ENCODE measurements at places on chromosomes 4 and X.

- DNase-seq, result no peak
Measured at GRCh38 chr4:172692701-172693100, 475.9 kb upstream of the GALNT7 start.

- no peak for DNase-seq
Measured at GRCh38 chr4:38056011-38056685, 96.0 kb downstream of the PTTG2 start.

GRCh38 chr4:7767966-7768365, 171.7 kb downstream of the AFAP1 start:
- no peak for DNase-seq

GRCh38 chr4:114180481-114180880, 201.0 kb upstream of the ARSJ start:
- DNase-seq, result no peak

DNA sequence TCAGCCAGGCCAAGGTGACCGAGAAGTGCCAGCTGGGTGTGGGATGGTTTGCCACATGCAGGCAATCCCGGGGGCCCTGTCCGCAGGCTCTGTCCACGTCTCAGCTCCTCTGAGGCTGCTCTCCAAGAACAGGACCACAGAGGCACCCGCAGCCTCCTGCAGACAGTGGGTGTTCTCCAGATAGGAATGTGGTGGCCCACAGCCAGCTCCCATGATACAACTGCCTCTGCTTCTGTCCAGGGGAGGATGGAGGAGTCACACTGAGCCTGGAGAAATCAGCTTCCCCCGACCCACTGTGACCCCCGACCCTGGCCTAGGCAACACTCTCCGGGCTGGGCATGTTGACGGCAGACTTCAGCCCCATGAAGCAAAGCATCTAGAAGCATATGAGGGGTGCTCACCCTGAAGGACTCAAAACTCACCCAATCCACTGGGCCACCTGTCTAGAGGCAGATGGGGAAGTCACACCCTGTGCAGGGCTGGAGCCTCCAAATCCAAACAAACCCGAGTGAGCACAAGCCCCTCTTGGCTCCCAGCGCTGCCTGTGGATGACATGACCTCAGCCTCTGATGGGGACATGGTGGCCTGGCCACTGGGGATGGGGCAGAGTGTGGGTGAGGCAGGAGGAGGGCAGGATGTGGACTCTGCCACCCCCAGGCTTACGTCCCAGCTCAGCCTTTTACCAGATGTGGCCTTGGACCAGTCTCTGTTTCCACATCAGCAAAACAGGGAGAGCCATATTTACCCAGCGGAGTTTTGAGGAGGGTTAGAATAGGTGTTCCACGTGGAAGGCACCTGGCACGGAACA, 102.3 kb downstream of the PSAPL1 start:
- no peak for DNase-seq

- no peak for DNase-seq
Measured at GRCh38 chr4:30610361-30610760, 109.8 kb upstream of the PCDH7 start.

- DNase-seq, result no peak
Measured at GRCh38 chr4:48196758-48197504, 62.9 kb upstream of the TXK start.

DNA sequence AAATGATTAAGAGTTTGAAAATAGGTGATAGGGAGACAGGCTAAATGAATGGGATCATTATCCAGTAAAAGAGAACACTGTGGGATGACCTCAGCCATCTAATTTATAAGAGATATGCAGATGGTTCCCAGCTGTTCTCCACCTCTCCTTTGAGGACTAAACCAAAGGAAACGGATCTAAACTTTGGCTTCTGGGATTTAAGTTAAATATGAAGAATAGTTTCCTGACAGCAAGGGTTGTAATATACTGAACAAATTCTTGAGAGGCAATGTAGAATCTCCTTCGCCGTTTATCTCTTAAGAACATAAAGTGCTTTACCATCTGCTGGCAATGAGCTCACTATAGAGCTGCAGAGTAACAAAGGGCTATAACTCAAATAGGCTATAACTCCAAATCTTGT, 35.4 kb upstream of the HPGDS start:
- DNase-seq, result no peak

DNA sequence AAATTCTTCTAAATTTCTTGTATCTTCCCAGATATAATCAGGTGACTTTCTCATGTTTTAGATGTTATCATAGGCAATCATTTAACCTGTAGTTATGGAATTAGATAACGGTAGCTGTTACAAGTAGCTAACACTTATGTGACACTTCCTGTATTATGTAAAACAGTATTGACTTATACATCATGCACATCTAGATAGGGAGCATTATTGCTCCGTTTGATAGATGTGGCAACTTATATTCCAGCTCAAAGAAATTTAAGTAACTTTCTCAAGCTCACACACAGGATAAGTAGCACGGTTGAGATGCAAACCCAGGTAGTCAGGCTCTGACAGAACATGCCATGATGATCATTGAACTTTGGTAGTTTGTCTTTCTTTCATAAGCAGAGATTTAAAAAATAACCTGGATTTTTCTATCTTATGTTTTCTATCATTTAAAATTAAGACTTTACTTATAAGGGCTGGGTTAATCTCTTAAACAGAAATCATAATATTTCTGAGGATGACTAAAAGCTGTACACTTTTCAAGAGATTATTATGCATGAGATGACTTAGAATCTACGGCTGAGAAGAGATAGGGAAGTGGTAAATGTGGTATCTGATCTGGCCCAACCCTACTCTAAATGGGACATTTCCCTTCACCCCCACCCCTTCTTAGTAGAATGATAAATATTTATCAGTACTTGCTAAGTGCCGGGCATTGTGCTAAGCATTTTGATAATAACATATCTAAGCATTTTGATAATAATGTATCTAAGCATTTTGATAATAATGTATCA, 69.1 kb upstream of the HPGD start:
- DNase-seq, result no peak

DNA sequence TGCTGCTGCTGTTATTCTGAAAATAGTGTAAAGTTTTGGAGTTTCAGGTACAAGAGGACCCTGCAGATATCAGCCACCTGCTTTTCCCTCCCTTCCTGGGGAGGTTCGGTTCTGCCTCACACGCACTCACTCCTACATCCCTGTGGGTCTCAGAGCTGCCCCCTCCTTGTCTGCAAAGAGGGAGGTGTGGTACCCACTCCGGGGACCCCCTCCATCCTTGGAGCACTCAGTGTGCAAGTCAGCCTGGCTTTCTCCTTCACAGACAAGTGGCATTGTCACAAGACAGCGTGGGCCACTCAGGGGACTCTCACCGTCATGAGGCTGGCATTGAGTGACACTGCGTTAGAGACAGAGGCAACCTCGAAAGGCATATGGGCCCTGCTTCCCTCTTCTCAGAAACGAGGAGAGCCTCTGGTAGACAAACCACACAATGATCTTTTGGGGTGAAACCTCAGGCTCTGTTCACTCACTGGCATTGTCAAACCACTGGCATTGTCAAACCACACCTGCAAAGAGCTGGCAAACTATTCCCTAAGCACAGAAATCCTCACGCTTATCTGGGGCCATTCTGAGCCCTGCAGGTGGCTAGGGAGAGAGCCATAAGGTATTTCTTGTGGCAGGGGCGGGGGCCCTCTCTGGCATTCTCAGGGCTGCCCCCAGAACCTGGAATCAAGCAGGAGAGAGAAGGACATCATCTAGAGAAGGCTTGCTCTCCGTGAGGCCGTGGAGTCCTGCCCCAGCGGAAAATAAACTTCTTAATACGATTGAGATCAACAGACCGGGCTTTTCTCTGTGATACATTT, 285.0 kb downstream of the SHOX start:
- DNase-seq, result no peak

GRCh38 chr4:140256335-140256734, 102.4 kb upstream of the MAML3 start:
- DNase-seq, result no peak

GRCh38 chr4:38670939-38671591, 7.1 kb downstream of the KLF3 start:
- no peak for DNase-seq

DNA sequence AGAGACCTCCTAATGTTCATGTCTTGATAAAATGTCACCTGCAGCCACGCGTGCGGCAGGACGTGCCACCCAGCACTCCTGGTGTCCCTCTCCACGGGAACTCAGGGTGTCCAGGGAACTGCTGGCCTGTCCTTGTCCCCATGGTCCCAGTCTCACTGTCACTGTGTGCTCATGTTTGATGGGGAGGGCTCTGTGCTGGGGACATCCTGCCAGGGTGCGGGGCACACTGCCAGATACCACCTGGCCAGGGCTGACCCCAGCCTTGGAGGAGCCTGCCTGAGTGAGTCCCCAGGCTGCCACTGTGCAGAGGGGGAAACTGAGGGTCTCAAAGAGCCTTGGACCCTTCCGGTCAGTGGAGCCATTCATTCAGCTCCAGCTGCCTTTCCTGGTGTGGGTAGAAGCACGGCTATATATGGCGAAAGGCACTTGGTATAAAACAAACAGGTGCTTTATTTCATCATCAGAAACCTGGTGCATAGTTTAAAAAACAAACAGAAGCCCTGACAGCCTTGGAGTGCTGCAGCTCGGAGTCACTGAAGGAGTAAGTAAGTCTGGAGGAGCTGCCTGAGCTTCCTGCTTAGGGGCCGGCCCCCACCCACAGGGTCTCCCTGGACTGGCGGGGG, 33.0 kb downstream of the NOP14 start:
- DNase-seq, result no peak

- no peak for DNase-seq
Measured at GRCh38 chrX:318739-319578, at the start of gene GTPBP6. Gene GTPBP6 (minus strand): TSS chrX:318796. CDS start chrX:318787, 9 bp downstream.

DNA sequence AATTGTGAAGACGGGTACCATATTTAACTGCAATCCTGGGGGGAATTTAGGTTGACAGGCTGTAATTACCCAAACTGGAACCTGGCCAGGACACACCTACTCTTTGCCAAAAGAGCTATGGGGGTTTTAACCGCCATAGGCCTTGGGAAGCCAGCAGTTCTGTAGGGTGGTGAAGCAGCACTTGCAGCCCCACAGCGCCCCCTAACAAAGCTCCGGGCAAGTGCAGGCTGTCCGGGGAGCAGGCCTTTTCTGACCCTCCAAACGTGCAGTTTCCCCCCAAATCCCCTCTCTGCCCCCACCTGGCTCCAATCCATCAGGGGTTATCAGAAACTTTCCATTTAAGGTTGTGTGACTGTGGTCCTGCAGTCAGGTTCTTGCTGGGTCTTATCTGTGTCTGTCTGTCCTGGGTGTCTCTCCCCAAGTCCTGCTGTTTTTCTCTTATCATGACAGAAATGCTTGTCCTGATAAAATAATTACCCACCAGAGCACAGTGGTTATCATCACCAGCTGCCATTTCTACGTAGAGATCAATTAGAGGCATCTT, 350.9 kb downstream of the MID1IP1 start:
- peak; percentile 0 for DNase-seq

DNA sequence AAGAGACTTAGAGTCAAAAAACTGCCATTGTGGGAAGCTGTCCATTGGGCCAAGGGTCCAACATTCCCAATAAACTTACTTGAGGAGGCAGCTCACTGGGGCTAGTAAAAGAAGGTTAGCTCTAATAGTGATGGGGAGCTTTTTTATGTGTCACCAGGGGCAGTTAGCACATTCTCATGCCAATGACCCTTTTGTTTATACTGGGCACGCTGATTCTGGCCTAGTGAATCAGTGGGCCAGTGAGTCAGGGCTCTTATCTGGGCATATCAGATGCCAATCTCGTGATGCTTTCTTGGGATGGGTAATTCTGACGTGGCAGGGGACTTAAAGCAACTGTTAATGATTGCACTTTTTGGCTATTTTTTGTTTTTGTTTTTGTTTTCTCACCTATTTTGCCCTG, 27.8 kb downstream of the TCEAL1 start:
- DNase-seq, result no peak

DNA sequence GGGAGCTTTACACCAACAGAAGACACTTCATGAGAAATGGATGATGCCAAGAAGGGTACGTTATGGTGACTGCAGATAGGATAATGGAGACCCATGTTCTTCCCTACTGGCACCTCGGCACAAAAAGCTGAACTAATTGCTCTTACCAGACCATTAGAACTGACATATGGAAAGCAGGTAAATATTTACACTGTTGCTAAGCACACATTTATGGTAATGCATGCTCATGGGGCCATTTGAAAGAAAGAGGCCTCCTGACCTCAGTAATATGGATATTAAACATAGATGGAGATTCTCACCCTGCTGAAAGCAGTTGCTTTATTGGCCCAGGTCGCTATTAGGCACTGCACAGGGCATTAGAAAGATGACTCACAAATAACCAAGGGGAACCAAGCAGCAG, 1759.6 kb downstream of the C4orf33 start:
- no peak for DNase-seq

GRCh38 chrX:7127056-7127455, 20.5 kb upstream of the STS start:
- DNase-seq, result no peak

DNA sequence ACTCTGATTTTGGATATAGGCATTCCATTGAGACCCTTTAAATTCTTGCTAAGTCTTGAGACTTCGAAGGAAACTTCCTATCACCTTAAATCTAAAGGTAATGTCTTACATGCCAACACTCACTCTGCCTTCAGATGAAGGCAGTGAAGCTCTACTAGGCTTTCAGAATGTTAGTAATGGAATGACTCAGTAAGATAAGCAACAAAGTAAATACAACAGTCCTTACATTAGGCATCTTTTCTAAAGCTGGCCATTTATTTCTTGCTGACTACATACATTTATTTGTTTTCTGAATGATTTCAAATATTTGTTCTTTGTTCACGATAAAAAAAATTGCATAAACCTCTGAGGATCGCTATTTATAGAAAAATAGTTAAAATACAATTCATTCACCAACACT, 43.5 kb downstream of the ASIC5 start:
- no peak for DNase-seq

GRCh38 chr4:6775746-6776145, 6.8 kb upstream of the KIAA0232 start:
- DNase-seq, result no peak

GRCh38 chrX:85922821-85923220, 124.5 kb downstream of the CHM start:
- peak; percentile 0 for DNase-seq

- DNase-seq, result no peak
Measured at GRCh38 chr4:3420606-3420955, 21.2 kb upstream of the HGFAC start.

- DNase-seq, result no peak
Measured at GRCh38 chrX:18065956-18066355, 154.7 kb downstream of the BEND2 start.

GRCh38 chr4:138209094-138209493, 33.1 kb downstream of the SLC7A11 start:
- DNase-seq, result no peak

DNA sequence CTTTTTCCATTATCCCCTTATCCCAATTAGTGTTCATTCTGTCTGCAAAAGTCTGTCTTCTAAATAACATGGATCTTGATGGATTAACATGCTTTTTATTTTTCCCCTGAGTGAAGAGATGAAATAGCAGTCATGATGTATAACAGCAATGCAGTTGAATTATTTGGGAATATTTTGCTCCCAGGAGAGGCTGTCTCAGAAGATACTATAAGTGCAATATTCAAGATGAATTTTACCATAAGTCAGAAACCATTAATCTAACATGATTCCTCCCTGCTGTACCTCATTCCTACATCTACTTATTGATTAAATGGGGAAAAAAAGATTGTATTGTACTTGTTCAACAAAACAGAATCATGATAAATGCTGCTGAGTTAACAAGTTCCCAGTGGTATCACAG, 233.2 kb upstream of the KCNIP4 start:
- no peak for DNase-seq

Data from occipital lobe (tissue), 3 donors.